ENCODE measurements at places on chromosomes 4 and X.

GRCh38 chrX:121093011-121093410, 45.6 kb downstream of the GLUD2 start:
- no peak for DNase-seq

GRCh38 chr4:47054130-47054529, 22.8 kb downstream of the GABRB1 start:
- no peak for DNase-seq

- no peak for DNase-seq
Observed at GRCh38 chr4:2333916-2334644, 72.2 kb upstream of the MXD4 start.

DNA sequence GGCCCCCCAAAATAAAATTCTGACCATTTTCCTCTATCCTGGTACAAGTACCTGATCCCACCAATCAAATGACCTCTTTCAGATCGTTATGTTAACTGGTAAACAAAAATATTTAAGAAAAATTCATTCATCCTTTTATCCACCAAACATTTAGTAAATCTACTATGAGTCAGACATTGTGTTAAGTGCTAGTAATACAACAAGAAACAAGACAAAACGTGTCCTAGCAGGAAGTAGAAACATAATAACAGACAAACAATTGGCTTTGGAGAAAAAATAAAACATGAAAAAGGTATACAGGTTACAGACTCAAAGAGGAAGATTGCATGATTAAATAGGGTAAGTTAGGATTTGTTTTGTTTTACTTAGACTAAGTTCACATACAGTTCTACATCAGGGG, 43.7 kb downstream of the ANTXR2 start:
- DNase-seq: no peak

GRCh38 chr4:3352505-3352904, 59.7 kb downstream of the RGS12 start:
- DNase-seq: no peak

DNA sequence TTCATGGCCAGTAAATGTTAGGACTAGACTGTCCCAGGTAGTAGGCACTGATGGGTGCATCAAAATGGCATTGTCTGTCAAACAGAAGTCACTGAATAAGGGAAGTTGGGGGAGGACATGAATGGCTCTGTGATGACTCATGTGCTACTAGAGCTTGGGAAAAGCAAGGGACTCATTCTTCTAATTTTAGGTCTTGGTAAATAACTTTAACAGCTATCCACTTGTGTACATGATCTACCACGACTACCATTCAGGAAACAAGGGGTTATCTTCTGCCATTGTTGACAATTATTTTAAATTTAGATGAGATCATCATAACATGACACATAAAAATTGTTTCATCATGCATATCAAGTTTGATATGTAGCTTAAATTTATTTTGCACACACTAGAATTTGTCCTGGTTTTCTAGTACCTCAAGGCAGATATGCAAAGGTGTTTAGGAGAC, 6.3 kb downstream of the AREG start:
- no peak for DNase-seq

DNA sequence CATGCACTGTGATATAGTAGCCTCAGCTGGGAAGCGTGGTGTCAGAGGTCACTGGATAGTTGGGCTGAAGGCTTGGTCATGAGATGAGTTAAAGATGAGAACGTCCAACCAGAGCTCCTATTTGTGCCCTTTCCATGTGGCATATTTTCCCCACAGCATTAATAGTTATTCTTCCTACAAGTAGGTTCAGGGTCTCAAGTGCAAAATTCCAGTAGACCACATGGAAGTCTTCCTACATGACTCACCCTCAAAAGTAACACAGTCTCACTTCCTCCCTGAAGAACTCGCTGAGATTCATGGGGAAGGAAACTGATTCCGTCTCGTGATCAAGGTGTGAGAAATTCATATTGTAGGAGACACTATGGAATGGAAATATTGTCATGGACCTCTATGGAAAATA, 1212.5 kb upstream of the PRKX start:
- DNase-seq: no peak

DNA sequence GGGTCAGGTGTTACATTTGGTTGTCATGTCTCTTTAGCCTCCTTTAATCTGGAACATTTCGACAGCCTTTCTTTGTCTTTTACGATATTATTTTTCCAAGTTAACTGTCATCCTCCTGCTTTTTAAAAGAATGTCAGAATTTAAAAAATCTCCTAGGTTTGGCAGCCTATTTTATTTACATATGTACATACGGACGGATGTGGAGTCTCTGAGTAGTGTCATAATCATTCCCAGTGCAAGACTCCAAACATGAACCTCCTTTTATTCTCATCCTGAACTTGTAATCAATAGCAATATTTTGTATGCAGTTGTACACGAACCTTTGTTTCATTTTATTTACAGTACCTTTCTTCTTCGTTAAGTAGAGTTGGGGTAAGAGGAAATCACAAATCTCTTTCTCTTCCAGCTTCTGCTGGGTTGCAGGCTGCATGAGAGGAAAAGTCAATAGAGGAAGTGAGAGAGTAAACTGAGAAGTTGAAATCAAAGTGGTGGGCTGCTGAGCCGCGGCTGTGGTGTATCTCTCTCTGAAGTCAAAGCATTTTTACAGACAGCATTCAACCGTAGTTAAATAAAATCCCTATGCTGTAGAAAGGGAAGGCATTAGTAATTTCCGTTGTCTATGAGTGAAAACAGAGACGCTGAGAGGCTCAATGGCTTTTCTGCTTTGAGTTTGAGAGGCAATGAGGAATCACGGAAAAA, 53.9 kb upstream of the RPS6KA3 start:
- DNase-seq: no peak

DNA sequence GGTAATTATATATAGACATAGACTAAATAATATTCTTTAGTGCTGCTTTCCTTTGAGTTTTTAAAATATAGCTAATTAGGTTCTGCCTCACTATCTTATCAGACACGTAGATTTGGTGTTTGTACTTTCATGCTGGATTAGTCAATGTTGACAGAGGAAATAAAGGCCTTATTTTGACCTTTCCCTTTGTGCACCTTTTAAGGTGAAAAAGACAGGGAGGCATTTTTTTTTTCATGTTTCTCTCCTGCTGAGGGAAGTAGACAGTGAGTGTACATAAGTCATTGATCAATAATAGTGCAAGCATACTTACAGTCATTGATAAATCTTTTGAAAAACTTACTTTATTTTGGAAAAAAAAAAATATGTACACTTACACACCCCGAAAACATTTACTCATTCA, 467.8 kb downstream of the GRXCR1 start:
- DNase-seq: no peak

DNA sequence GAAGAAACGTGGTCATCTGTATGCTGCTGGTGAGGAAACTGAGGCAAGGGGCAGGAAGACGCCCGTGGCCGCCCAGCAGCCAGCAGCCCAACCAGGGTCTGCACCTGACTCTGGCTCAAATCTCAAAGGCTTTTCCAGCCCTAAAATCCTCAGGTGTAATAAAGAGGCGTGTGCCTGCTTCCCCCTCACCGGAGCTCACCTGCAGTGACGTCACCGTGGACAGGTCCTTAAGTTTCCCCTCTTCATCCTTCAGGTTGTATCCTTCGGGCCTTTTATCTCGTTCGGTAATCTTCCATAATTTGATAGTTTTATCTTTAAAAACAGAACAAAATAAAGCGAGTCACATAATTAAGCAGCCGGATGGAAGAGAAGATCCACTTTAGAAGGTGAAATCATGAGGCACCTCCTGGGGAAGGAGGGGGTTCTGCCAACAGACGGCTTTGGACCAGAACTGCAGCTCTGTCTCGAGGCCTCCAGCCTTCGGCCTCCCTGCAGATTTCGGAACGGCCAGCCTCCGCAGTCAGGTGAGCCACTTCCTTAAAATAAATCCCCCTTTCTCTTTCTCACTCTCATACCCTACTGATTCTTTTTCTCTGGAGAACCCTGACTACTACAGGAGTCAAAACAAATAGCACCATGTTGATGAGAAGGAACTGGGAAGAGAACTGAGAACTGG, 96.7 kb downstream of the PPP2R2C start:
- no peak for DNase-seq
